Cardiac muscle cell (in vitro differentiated cells and primary cell): ENCODE measurements at places on chromosomes 3 and 15. TPM values are rescaled to one million over a fixed set of nuclear protein-coding genes. Genes with fewer than 3 reads are reported as not detected.
A peak's percentile ranks its signal among the peaks of the same experiment; 100 is the strongest.

GRCh38 chr3:23931597-23931996, 13.5 kb upstream of the NR1D2 start:
- H3K27ac ChIP-seq: no peak overlapping the region
- H3K4me3 ChIP-seq: no peak overlapping the region
- no peaks in the 10 kb centered on the region for H3K27me3 ChIP-seq
- no peaks in the 10 kb centered on the region for H3K36me3 ChIP-seq
- no peak for DNase-seq
- H3K4me1 ChIP-seq: no peaks in the 10 kb centered on the region

DNA sequence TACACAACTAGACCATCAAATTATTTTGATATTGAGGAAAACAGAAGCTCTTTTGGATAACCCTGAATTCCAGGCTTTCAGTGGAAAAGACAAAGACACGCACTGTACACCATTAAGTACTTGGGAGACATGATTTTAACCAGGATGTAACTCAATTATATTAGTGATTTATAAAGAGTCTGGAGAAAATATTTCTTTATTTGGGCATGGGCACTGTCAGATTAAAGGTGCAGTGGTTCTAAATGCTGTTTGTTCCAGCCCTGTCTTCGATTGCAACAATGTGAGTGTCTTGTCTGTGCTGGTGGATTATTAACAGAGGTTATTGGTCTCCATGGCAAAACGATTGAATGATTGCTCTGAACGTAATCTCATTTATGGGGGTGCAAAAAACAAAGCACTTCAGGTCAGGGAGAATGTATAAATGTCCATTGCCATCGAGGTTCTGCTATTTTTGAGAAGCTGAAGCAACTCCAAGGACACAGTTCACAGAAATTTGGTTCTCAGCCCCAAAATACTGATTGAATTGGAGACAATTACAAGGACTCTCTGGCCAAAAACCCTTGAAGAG, at the start of gene TM4SF4:
TSS of gene TM4SF4 (plus strand) at position 448 of the 568 bp plus-strand sequence. CDS start 181 bp downstream, outside the sequence.
- no peak within 1 kb of the TSS for H3K27ac ChIP-seq
- no peaks in the 10 kb centered on the region for H3K27me3 ChIP-seq
- no peak within 1 kb of the TSS for H3K4me3 ChIP-seq
- H3K4me1 ChIP-seq: peaks cover 5% of the 10 kb centered on the region
- no peaks in the 10 kb centered on the region for H3K36me3 ChIP-seq
- no peak for DNase-seq

- H3K36me3 ChIP-seq: no peaks in the 10 kb centered on the region
- H3K4me1 ChIP-seq: no peaks in the 10 kb centered on the region
- H3K27me3 ChIP-seq: no peaks in the 10 kb centered on the region
- DNase-seq: no peak
- H3K4me3 ChIP-seq: no peak overlapping the region
Measured at GRCh38 chr3:174192471-174192870, 666.7 kb upstream of the NAALADL2 start.

DNA sequence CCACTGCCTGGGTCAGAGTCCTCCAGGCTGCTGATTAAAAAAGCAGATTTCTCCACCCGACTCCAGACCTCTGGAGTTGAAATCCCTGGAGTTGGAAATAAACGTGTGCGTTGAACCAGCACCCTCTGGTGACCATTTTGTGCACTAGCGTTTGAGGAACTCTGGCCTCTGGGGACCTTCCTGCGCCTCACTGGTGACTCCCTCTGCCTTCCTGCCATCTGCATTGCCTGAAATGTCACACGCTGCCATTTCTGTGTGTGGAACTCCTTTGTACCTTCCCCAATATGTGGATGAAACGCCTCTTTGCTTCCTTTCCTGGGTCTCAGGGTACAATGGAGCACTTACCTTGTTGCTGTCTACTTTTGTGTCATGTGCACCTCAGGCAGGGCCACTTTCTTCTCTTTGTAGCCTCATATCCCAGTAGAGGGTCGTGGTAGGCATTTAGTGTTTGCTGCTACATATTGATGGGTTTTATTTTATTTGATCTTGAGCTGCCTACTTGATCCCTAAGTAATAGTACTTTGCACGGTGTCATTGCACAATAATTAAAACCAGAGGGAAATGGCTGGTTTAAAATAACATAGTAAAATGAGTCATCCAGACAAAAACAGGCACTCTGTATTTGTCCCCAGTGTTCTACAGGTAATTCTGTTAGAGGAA, 56.8 kb downstream of the GPR171 start:
- H3K36me3 ChIP-seq: no peaks in the 10 kb centered on the region
- no peak overlapping the region for H3K27ac ChIP-seq
- no peaks in the 10 kb centered on the region for H3K27me3 ChIP-seq
- no peak overlapping the region for H3K4me3 ChIP-seq
- peak; percentile 82 for DNase-seq

GRCh38 chr3:141894524-141895176, 18.2 kb downstream of the ATP1B3 start:
- no peaks in the 10 kb centered on the region for H3K27me3 ChIP-seq
- no peaks in the 10 kb centered on the region for H3K36me3 ChIP-seq
- no peak overlapping the region for H3K27ac ChIP-seq
- H3K4me1 ChIP-seq: no peaks in the 10 kb centered on the region

DNA sequence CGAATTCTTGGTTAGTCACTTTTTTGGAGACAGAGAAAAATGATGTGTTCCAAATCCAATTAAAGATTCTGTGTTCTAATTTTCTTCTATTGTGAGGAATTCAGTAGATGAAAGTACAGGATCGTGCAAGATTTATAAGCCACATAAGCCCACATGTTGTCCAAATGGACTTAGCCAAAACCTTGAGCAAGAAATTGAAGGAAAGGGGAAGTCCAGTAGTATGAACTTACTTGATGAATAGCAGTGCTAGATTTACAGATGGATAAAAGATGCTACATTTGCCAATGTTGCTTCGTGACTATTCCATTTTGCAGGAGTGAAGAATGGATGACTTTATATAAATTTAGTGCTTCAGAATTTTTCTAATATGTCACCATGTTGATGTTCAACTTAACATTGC, 120.0 kb upstream of the ATP11B start:
- H3K27ac ChIP-seq: no peak overlapping the region
- no peaks in the 10 kb centered on the region for H3K4me1 ChIP-seq
- no peaks in the 10 kb centered on the region for H3K27me3 ChIP-seq

The TPRG1 gene
- total RNA-seq: 0.48 and 1.2 TPM in 2 replicates

GRCh38 chr15:99333413-99333812, 82.1 kb downstream of the LRRC28 start:
- H3K4me1 ChIP-seq: no peaks in the 10 kb centered on the region
- H3K36me3 ChIP-seq: no peaks in the 10 kb centered on the region
- H3K27me3 ChIP-seq: no peaks in the 10 kb centered on the region

The GOLGA6B gene
- total RNA-seq: 0.80 TPM in 1 of 2 replicates, not detected in the other

- H3K36me3 ChIP-seq: peaks cover 21% of the 10 kb centered on the region
- H3K27me3 ChIP-seq: no peaks in the 10 kb centered on the region
- no peak overlapping the region for H3K4me3 ChIP-seq
- DNase-seq: no peak
- no peak overlapping the region for H3K27ac ChIP-seq
- peaks cover 61% of the 10 kb centered on the region for H3K4me1 ChIP-seq
Measured at GRCh38 chr3:156548902-156549301, 6.0 kb downstream of the SSR3 start.

GRCh38 chr3:125141596-125142419, 70.7 kb downstream of the SLC12A8 start:
- peak overlapping the region; percentile 5 for H3K4me3 ChIP-seq
- peak; percentile 33 for DNase-seq
- H3K27me3 ChIP-seq: no peaks in the 10 kb centered on the region
- peaks cover 19% of the 10 kb centered on the region for H3K4me1 ChIP-seq

DNA sequence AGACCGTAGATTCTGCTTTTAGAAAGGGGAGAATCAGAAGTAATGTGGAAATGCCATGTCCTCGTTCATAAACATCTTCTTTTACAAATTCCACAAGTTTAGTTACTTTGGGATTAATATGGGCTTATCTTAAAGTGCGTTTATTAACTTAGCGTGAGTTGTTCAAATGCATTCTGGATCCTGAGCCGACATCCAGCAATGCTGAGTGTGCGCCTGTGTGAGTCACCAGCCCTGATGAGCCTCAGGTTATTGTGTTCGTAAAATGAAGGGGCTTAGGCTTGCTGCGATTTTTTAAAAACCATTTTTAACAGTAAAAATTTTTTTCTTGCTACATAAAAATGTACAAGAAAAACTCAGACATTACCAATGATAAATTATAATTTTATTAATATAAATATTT, 57.9 kb downstream of the TFRC start:
- no peaks in the 10 kb centered on the region for H3K27me3 ChIP-seq
- peaks cover 3% of the 10 kb centered on the region for H3K4me1 ChIP-seq
- no peak for DNase-seq
- no peak overlapping the region for H3K4me3 ChIP-seq

DNA sequence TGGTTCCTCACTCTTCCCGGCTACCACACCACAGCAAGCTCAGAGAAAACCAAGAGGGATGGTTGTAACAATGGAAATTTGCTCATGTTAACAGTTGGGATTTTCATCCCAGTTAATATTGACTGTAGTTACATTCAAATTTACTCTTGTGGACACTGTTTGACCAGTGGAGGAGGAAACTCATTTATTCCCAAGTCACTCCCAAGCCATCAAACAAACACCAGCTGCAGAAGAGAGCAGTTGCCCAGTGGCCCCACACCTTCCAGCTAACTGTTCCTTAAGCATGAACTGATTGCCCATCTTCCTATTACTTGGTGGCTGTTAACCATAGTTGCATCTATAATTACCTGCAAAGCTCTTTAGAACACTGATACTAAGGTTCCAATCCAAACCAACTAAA, 24.1 kb upstream of the MECOM start:
- H3K27me3 ChIP-seq: no peaks in the 10 kb centered on the region
- no peak overlapping the region for H3K4me3 ChIP-seq
- DNase-seq: no peak
- H3K4me1 ChIP-seq: no peaks in the 10 kb centered on the region
- H3K27ac ChIP-seq: no peak overlapping the region

The UBP1 gene
- 43.3 and 51.5 TPM in 2 replicates for total RNA-seq

DNA sequence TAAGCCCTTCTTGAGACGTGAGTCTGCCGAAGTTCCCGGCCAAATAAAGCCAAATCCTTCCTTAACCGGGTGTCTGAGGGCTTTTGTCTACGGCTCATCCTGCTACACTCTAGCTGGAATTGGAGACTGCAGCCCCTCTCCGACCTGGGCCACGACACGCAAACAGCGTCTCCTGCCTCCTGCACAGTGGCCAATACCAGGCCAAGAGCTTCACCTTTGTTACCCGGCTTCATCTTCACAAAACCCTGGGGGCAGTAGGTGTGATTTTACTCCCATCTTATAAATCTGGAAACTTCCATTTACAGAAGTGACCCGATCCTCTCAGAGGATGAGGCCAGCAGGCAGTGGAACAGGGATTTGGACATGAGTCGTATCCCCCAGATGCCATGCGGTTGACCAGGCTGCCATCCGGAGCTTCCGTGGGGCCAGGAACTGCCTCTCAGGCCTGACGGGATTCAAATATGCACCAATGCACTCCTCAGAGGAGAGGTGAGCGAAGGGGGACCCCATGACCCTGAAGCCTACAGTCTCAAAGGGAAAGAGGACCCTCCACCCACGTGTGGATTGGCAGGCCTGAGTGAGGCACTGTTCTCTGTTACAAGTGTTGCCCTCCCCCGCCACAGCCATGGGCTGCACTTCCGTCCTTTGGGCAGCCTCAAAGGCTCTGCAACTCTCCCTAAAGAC, 53.2 kb upstream of the KLF13 start:
- no peak overlapping the region for H3K27ac ChIP-seq
- H3K36me3 ChIP-seq: no peaks in the 10 kb centered on the region
- no peak for DNase-seq
- peaks cover 14% of the 10 kb centered on the region for H3K4me1 ChIP-seq
- no peaks in the 10 kb centered on the region for H3K27me3 ChIP-seq

The ROPN1 gene
- total RNA-seq: not detected in 2 replicates

DNA sequence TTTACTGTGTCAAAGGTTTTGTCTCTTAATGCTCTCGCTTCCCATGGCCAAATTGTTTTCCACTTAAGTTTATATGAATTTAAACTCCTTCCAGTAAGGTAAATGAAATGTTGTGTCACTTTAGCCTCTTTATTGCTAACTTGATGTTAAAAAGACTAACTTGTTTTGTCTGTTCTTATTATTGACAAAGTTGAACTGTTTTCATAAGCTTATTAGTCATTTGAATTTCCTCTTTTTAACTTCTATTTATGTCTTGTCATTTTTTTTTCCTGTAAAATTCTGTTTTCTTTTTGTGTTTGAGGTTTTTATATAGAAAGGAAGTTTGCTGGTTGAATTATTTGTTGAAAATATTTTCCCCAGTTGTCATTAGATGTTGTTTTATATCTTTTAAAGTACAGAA, 25.8 kb downstream of the FAM98B start:
- DNase-seq: no peak
- H3K4me3 ChIP-seq: no peak overlapping the region
- no peaks in the 10 kb centered on the region for H3K4me1 ChIP-seq
- no peaks in the 10 kb centered on the region for H3K27me3 ChIP-seq

DNA sequence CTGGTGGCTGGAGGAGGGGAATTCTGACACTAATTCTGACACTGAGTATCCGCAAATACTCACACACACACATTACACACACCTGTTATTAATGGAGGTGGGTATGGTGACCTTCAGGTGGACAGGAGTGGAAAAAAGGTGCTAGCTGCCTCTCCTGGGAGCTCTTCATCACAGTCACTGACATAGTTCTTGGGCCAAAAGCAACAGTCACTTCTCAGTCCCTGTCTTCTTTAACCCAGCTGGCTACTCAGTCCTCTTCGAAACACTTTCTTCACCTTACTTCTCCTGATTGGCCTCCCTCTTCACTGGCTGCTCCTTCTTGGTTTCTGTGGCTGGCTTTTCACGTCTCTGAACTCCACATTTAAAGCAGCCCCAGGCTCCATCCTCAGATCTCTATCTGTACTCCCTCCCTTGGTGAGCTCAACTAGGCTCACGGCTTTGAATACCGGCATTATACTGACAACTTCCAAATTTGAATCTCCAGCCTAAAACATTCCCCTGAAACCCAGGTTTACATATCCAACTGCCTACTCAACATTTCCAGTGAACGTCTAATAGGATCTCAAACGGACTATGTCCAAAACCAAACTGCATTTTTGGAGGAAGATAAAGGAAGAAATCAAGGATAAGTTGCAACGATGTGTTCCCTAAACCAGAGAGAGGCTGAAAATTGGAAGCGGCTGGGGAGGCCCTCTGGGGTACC, 53.2 kb upstream of the HEG1 start:
- no peak overlapping the region for H3K4me3 ChIP-seq
- no peak overlapping the region for H3K27ac ChIP-seq
- no peaks in the 10 kb centered on the region for H3K4me1 ChIP-seq
- H3K27me3 ChIP-seq: no peaks in the 10 kb centered on the region
- H3K36me3 ChIP-seq: no peaks in the 10 kb centered on the region
- no peak for DNase-seq

GRCh38 chr15:39834256-39834655, 51.6 kb upstream of the FSIP1 start:
- H3K36me3 ChIP-seq: no peaks in the 10 kb centered on the region
- no peak overlapping the region for H3K27ac ChIP-seq
- DNase-seq: peak; percentile 35
- no peak overlapping the region for H3K4me3 ChIP-seq
- no peaks in the 10 kb centered on the region for H3K27me3 ChIP-seq
- H3K4me1 ChIP-seq: no peaks in the 10 kb centered on the region

GRCh38 chr3:180040966-180041365, 4.2 kb upstream of the PEX5L start:
- DNase-seq: no peak
- H3K4me3 ChIP-seq: no peak overlapping the region
- peaks cover 36% of the 10 kb centered on the region for H3K27me3 ChIP-seq

The DNAJA4 gene
- total RNA-seq: 1.4 and 3.2 TPM in 2 replicates

GRCh38 chr15:89747708-89748682, 3.1 kb downstream of the MESP1 start:
- no peaks in the 10 kb centered on the region for H3K36me3 ChIP-seq
- peaks cover 42% of the 10 kb centered on the region for H3K27me3 ChIP-seq
- H3K4me3 ChIP-seq: no peak overlapping the region
- no peaks in the 10 kb centered on the region for H3K4me1 ChIP-seq
- no peak overlapping the region for H3K27ac ChIP-seq
- no peak for DNase-seq

The MKRN3 gene
- not detected in 2 replicates for total RNA-seq

The KBTBD12 gene
- total RNA-seq: 0.14 and 0.66 TPM in 2 replicates

The ACKR4 gene
- not detected in 2 replicates for total RNA-seq
